ENCODE measurements at places on chromosomes 6 and 20.

DNA sequence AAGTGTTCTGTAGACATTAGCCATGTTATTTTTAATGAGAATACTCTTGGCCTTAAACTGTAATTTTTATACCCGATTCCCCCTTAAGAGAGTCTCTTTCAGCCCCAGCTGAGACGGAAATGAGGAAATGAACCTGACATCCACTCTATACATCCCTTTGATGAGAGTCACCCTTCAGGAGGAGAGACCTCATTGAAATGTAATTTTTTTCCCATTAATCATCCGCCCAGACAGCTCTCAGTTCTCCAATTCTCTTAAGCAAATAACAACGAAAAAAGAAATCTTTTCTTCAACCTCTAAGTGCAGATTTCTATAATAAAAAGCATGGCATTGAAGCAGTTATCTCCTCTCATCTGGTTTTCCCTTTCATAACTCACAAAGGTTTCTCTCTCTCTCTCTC lies 243.8 kb upstream of the PMEPA1 start:
- no peak for DNase-seq

- no peak for DNase-seq
Measured at GRCh38 chr6:34970488-34970887, 81.4 kb downstream of the ANKS1A start.

GRCh38 chr20:50073500-50073899 lies 39.5 kb downstream of the UBE2V1 start:
- no peak for DNase-seq

- DNase-seq, result no peak
Measured at GRCh38 chr20:25525867-25526266, 59.5 kb downstream of the NINL start.

- no peak for DNase-seq
Measured at GRCh38 chr20:3521852-3522740, 51.3 kb downstream of the ATRN start.

- DNase-seq, result no peak
Measured at GRCh38 chr6:166267526-166267925, 40.7 kb downstream of the PRR18 start.

- no peak for DNase-seq
Measured at GRCh38 chr20:44087051-44087856, 99.7 kb downstream of the JPH2 start.

DNA sequence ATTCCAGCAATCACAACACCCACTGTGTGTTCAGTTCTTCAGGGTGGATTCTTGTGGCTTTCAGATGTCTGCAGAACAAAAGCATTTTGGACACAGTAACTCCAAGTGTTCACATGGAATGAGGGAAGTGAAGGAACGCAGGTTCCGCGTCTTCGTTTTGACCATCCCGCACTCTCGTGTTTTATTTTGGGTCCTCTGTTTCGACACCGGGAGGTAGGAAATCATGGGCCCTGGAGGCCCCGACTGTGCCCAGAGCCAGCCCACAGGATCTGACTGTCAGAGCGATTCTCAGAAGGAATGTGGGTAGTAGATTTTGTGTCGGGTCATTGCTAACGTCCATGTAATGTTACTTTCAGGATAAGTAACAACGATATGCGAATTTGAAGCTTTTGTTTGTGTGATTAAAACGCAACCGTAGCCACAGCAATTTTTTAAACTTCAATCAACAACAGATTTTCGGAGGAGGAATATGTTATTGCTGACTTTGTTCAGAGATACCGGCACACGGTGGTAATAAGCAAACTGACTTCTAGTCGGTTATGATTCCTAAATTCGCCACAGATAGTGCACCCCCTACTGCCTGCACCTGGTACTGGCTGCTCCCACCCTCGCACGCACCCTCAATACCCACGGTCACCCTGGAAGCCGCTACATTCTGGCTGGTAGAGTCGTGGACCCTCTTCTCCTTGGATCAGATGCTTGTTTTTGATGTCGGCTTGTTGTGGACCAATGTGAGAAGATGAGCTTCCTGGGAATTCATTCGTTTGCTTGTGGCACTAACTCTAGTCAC lies 10.5 kb downstream of the NPEPL1 start:
- peak; percentile 28 for DNase-seq

DNA sequence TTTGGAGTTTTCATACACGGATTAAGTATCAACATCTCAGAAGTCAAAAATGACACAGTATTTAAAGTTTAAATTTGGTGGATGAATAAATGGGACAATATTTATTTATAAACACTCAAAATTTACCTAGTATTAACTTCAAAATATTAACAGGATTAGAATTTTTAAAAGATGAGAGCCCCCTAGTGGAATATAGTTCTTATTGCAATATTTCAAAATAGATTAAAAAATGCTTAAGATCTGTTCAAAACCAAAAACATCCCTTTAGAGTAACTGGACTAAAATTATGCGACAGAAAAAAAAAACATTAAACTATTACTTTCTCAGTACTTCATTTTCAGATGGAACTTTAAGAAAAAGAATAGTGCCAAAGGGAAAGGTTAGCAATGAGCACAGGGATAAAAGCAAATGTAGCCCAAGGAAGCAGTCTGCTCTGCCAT lies 56.6 kb downstream of the SNX14 start:
- DNase-seq, result no peak

GRCh38 chr20:4912380-4913142 lies 88.7 kb downstream of the SLC23A2 start:
- no peak for DNase-seq

DNA sequence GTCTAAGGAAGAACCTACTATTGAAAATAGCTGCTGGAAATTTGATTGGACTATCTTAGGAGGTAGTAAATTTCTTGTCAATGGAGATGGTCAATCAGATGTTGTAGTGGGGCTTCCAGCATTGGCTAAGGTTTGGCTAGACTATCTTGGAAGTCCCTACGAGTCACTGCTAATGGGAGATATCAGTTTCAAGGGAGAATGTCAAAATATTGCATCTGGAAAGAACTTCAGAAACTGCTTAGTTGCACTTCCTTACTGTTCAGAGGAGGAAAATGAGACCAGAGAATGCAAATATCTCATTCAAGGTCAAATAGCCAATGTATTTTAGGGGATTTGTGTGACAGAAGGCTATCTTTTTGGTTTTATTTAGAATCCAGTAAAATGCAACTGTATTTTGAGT lies 53.5 kb upstream of the CCN2 start:
- no peak for DNase-seq

- no peak for DNase-seq
Measured at GRCh38 chr6:2695454-2696095, 55.1 kb downstream of the MYLK4 start.

DNA sequence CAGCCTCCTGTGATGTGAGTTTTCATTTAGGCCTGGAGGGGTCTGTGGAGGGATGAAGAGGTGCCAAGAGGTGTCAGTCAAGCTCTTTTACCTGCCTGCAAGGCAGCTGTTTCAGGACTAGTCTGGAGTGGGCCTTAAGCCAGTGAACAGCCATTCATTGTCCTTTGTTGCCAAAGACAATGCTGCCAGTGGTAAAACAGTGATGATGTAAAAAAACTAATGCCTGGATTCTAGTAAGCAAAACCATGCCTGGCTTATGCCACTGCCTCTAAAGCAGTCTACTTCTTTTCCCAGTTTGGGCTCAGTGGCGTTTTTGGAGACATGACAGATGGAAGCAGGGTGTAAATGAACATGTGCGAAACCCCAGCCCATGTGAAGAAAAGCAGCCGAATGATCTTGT lies 93.5 kb upstream of the KCNK16 start:
- no peak for DNase-seq

DNA sequence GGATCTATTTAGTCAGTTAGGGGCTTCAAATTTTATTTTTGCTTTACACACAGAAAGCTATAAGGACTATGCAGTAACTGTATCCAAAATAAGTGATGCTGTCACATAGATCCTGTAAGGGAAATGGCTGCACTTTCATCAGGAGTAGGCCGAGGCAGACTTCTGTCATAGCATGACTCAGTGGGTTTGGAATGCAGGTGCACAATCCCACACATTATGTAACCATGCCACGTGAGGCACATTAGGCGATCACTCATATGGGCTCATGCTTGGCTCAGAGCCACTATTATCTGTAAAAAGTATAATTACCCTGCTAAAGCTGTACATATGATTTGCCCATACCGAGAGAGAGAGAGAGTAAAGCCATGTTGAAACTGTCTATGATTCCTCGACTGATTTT lies 1189.4 kb upstream of the EYS start:
- DNase-seq, result no peak

DNA sequence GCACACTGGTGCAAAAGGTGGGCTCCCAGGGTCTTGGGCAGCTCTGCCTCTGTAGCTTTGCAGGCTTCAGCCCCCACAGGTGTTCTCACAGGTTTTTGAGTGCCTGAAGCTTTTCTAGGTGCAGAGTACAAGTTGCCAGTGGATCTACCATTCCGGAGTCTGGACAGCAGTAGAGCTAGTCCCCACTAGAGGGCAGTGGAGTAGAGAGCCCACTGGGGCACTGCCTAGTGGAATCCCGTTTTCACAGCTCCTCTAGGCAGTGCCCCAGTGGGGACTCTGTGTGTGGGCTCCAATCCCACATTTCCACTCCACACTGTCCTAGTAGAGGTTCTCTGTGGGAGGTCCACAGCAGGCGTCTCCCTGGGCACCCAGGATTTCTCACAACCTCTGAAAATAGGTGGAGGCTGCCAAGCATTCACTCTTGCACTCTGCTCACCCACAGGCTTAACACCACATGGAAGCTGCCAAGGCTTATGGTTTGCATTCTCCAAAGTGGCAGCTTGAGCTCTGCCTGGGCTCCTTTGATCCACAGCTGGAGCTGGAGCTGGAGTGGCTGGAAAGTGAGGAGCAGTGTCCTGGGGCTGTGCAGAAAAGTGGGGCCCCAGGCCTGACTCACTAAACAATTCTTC lies 86.3 kb upstream of the PROKR2 start:
- DNase-seq, result no peak

- no peak for DNase-seq
Measured at GRCh38 chr6:39090036-39090435, 24.9 kb downstream of the SAYSD1 start.

GRCh38 chr20:20612251-20612650 lies 100.2 kb downstream of the RALGAPA2 start:
- no peak for DNase-seq

- DNase-seq, result no peak
Measured at GRCh38 chr6:12331951-12332749, 42.0 kb downstream of the EDN1 start.

GRCh38 chr6:134161041-134161440 lies 108.6 kb upstream of the SLC2A12 start:
- DNase-seq, result no peak

DNA sequence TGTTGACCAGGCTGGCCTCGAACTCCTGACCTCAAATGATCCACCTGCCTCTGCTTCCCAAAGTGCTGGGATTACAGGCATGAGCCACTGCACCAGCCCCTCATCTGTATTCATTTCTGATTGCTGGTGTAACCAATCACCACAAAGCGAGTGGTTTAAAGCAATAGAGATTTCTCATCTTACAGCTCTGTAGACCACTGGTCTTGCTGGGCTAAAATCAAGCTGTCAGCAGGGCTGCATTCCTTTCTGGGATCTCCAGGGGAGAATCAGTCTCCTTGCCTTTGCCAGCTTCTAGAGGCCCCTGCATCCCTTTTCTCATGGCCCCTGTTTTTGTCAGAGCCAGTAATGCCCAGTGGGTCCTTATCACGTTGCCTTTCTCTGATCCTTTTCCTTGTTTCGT lies 49.9 kb upstream of the PMEPA1 start:
- DNase-seq, result no peak

DNA sequence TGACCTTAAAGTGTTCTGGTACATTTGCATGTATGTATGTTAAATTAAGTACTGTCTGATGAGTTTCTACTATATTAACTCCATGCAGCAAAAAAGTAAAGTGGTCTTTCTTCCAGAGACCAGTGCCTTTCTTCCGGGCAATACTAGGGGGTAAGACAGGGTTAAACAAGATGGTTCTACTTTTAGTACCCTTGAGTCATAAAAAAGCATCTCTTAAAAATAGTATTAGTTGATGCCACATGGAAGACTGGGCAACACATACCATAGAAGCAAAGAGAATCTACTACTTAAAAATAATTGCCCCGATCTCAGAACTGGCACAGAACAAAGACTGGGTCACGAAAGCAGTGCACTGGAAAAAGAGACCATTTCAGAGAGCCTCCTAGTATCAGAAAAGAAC lies 66.2 kb downstream of the SESN1 start:
- DNase-seq, result no peak

- no peak for DNase-seq
Measured at GRCh38 chr20:38671186-38671585, 53.1 kb upstream of the SLC32A1 start.
